HEK293T (cell line): ENCODE measurements at places on chromosomes 3 and 15.

DNA sequence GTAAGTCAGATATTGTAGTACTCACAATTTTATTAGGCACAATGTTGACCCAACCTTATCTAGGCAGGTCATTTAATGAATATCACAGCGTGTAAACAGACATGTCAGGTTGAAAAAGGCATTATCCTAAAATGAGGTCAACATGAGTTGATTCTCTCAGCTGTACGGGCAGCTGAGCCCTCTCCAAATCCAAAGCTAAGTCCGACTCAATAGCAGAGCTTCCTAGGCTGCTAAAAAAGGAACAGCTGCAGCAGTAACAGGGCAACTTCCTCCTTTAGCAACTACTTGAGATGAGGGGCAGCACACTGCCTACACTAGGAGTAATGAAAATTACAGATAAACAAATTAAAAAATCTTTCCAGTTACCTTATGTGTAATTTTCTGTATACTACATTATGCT, 189.2 kb downstream of the CADM2 start:
- DNase-seq: no peak

DNA sequence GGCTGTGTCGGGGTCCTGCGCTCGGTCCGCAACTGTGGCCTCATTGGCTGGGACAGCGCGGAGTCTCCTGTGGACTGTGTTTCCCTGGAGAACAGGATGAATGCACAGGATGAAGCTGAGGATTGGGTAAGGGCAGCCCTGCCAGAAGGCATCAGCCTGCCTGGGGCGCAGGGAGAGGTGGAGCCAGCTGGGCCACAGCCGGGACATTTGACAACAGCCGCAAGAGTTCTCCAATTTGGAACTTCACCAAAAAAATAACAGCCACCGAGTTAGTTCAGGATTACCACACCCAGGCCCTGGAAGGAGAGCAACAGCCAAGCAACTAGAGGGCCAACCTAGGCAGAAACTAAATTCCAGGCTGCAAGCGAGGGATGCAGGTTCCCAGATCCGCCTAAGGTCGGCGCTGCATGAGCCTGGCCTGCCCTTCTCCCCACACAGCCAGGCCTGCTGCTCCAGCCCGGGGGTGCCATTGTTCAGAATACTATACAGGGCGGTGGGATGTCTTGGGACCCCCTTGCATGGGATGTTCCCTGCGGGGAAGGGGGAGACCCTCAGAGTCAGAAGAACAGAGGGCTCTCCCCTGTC, 229.3 kb downstream of the OCA2 start:
- DNase-seq: no peak

DNA sequence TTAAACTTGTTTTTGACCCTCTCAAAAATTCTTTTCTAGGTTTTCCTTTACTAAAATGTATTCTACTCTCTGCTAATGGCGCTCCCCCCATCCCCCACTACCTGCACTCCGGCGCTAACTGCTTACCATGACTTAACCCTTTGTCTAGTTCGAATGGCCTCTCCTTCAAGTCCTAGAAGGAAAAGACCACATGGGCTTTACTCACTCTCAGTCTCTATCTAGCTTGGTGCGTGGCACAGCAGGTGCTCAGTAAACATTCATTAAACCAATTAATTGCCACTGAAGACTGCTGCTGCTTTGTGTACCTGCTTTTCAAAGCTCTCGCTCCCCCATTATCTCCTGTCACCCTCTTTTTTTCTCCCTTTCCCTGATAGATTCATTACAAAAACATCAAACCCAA, 457.7 kb upstream of the THRB start:
- no peak for DNase-seq

DNA sequence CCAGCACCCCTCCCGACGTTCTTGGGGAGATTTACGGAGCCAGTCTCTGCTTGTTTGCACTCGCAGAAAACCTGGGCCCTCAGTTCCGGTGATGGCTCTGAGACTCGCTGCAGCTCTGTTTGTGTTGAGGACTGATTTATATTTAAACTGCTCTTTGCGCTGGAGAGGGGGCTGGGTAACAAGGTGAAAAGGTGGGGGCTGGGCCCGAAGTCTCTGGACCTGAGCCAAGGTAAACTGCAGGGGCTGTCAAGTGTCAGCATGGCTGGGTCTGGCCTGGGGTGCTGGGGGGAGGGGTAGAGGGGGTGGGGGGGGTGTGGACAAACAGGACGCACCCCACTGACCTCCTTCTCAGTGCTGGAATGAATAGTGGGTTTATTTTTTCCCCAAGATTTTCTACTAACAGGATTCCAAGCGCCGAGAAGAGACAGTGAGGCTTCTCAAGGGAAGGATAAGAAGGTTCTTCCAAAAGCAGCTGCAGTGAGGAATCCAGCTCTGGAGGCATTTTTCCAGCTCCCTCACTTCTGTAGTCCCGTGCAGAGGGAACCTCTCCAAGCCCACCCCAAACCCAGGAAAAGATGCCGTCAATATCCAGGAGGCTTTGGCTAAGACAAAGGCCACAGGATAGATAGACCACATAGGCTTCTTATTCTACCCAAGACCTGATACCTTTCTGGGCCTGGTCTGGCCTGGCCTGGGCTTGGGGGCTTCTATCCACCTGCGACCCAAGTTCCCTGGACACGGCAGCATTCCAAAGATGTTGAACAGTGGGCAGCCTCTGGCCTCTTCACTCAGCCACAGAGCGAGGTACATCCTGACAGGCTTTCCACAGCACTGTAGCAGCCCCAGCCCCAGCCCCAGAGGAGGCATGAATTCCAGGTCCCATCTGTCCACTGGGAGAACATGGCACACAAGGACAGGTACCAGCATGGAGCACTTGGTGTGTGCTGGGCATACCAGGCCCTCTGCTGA, 938 bp upstream of the SLCO2A1 start:
- DNase-seq: no peak

DNA sequence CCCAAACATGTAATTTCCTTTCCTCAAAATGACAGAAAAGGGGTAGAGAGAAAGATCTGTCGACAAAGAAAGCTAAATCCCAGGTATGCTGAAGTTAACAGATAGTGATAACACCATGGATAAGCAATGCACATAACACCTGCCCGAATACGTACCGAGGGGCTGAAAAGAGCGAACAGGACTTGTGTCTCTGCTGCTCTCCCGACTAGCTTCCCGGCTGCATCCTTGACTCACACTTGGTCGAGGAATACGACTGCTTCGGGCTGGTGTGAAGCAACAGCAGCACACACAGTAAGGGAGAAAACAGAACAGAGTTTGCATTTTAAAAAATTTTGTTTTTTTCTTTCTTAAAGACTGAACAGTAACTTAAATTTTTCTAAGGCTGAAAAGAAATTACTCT, 136.4 kb downstream of the CLASP2 start:
- DNase-seq: no peak

GRCh38 chr3:140752499-140752898, 74.6 kb downstream of the TRIM42 start:
- no peak for DNase-seq

DNA sequence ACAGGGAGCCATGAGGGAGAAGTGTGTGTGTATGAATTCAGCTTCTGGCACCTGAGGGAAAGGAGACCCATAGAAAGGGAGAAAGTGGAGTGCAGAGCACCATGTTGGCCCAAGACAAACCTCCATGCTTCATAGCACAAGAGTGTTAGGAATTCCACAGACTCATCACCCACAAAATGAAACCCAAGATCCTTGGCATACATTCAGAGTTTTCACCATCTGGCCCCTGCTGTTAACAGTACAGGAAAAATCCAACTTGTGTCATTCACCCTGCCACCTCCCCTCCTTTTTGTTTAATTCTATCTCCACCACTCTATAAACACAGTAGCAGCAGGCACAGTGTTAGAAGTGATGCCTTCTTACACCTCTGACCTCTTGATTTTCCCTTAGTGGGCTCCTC, 60.0 kb upstream of the MNS1 start:
- no peak for DNase-seq

- DNase-seq: no peak
These were observed 1.5 kb downstream of the CHSY1 start for GRCh38 chr15:101250341-101250831.
